ENCODE measurements at places on chromosomes 3 and 15.

DNA sequence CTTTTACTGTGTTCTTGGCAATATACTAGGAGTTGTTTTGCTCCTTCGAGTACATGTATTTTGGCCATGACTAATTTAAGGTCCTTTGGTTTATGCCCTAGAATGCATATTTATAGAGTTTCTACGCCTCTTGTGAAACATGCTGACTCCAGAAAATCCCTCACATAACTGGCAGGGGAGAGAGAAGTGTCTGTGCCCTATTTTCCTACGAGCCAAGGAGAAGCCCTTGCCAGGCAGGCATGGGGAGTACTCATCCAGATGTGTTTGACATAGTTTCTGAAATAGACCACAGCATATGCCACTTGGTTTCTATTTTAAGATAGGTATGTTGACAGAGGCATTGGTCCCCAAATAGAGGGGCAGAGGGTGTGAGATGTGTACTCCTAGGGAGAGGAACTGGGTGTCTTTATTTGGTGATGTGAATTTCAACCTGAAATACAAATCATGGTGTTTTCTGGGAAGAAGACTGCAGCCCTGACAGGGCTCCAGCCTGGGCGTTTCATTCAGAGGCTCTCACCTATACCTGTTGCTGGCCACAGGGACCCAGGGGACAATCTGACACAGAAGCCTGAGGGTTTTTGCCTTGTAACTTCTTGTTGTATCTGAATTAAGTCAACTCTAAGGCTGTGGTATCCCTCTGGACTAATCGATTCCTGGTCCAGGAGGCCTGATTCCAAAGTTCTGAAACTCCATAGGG is 267.8 kb upstream of the C2CD4B start:
- DNase-seq: no peak

- no peak for DNase-seq
These were observed 23.5 kb upstream of the APEH start for GRCh38 chr3:49650637-49651036.

DNA sequence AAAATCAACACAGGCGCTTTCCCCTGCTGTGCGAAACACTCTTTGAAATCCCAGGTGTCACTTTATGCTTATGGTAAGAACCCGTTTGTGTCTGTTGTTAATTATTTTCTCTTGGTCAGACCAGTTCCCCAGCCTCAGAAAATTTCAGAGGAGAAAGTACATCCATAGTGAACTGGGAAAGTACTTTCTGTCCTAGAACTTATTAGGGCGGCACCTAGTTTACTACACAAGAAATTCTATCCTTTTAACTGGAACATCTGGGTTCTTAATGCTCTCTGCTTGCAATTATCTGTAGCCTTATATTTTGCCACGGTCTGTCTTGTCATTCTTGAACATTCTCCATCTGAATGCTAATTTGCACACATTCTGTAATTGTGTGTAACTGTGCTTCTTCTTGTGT is 215.0 kb downstream of the PTPRG start:
- no peak for DNase-seq

GRCh38 chr3:171072432-171072831 is 45.9 kb upstream of the SLC2A2 start:
- DNase-seq: no peak

DNA sequence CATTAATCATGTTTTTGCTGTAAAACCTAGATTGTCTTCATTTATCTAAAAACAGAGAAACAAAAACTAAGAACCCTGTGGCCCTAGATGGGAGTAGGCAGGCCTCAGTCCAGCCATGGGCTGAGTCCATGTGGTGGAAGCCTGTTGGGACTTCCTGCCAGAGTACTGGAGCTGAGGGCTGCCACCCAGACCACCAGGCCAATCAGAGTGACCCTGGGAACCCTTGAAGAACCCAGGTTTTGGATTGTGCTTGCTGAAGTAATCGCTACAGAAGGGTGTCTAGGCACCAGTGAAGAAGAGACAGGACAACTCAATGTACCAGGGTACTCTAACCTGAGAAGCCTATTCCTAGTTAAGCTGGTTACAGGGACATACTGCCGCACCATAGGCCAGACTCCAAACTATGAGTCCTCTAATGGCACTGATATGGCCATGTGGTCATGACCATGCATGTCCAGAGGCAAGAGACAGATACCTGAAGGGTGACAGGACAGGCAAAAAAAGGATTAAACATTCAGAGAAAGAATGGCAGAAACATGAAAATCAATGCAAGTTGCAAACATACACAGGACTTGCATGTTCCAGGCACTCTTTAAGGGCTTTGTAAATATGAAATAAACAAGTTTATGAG is 12.9 kb downstream of the CSRNP1 start:
- DNase-seq: no peak

GRCh38 chr3:30098243-30098642 is 508.2 kb upstream of the TGFBR2 start:
- DNase-seq: no peak

GRCh38 chr3:153099131-153099530 is 62.9 kb upstream of the RAP2B start:
- no peak for DNase-seq

- no peak for DNase-seq
These were observed 41.7 kb downstream of the OXSM start for GRCh38 chr3:25831578-25831977.

- no peak for DNase-seq
These were observed 36.2 kb downstream of the LEKR1 start for GRCh38 chr3:156862338-156862737.

GRCh38 chr3:88467191-88467590 is 317.4 kb downstream of the C3orf38 start:
- no peak for DNase-seq

- DNase-seq: no peak
These were observed 43.9 kb downstream of the SRGAP3 start for GRCh38 chr3:9205345-9206143.

GRCh38 chr3:80970292-80970691 is 791.2 kb downstream of the GBE1 start:
- no peak for DNase-seq

GRCh38 chr3:24296441-24297205 is 198.0 kb downstream of the THRB start:
- no peak for DNase-seq

- no peak for DNase-seq
These were observed 28.6 kb downstream of the BMF start for GRCh38 chr15:40080104-40080503.

GRCh38 chr15:82882273-82882928 is 70.1 kb downstream of the HOMER2 start:
- no peak for DNase-seq

- no peak for DNase-seq
These were observed 30.4 kb downstream of the OXNAD1 start for GRCh38 chr3:16295298-16295890.

- no peak for DNase-seq
These were observed 105.5 kb upstream of the SMAD3 start for GRCh38 chr15:66959875-66960274.

DNA sequence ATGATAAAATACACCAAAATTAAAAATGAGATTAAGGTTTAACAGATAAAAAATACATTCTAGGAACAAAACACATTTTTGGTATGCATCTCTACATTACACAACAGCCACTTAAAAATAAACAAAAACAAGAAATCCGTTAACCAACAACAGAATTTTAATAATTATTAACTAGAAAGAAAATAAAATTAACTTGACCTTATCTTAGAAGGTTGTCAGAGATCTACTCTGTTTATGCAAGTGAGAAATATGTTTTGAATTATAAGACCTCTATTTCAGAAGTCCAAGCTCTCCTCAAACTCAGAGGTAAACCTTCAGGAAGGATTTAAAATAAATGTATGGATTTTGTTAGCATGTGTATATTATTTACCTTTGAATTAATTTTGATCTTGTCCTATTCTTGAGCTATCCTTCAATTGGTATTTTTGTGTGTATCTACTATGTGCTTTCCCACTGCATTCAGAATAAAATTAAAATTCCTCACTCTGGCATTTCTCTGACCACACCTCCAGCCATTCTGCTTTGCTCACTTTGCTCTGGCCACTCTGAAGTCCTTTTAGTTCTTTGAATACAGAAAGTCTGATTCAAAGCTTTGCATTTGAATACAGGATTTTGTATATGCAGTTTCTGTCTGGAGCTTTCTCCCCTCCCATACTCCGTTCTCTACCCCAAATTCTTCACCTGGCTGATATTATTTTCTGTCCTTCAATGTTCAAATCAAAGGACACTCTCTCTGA is 352.0 kb downstream of the ZBTB20 start:
- DNase-seq: no peak

DNA sequence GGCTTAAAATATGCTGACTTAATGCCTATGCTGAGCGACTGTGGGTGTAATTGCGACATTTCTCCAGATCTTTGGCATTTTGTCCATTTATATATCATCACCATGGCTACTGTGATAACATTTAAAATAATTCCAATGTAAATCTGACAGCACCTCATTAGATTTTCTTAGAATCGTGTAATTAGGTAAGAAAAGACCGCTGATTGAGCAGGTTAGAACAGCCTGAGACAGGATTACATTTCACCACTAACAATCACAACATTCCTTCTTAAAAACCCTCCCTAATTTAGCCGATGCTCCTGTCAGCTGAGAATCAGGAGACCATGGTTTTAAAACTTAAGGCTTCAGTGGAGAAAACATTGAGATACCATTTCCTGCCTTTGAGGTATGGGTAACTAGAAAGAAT is 455.3 kb upstream of the PDZRN3 start:
- no peak for DNase-seq

DNA sequence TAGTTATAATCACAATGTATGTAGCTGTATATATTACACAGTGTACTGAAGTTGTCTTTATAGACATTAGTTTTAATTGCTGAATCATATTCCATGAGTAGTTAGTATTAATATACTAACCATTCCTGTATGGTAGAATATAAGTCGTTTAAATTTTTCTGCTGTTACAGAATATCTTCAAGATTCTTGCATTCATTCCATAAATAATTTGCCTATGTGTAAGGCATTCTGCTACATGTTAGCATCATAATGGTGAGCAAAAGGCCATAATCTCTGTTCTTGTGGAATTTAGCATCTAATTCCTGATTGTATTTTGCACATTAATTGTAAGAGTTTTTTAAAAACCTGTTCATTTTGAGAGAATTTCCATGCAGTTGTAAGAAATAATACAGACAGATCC is 14.1 kb downstream of the GYG1 start:
- DNase-seq: no peak

- DNase-seq: no peak
These were observed 48.5 kb upstream of the MCTP2 start for GRCh38 chr15:94182883-94183282.

- no peak for DNase-seq
These were observed 8.2 kb downstream of the RAF1 start for GRCh38 chr3:12655701-12656100.

- no peak for DNase-seq
These were observed 10.4 kb upstream of the IQCF6 start for GRCh38 chr3:51789437-51789836.

GRCh38 chr3:148146947-148147826 is 550.5 kb upstream of the AGTR1 start:
- no peak for DNase-seq

DNA sequence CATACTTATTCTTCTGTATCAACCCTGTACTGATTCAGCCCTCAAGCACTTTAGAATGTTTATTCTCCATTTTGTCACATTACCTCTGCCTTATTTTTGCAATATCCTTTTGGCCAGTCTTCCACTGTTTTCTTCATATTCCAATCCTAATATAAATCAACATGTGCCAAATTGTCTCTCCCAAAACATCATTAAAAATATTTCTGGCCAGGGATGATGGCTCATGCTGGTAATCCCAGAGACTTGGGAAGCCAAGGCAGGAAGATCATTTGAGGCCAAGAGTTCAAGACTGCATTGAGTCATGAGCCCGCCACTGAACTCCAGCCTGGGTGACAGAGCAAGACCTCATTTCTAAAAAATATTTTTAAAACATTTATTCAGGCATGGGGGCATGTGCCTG is 641.4 kb upstream of the CBLB start:
- DNase-seq: no peak

DNA sequence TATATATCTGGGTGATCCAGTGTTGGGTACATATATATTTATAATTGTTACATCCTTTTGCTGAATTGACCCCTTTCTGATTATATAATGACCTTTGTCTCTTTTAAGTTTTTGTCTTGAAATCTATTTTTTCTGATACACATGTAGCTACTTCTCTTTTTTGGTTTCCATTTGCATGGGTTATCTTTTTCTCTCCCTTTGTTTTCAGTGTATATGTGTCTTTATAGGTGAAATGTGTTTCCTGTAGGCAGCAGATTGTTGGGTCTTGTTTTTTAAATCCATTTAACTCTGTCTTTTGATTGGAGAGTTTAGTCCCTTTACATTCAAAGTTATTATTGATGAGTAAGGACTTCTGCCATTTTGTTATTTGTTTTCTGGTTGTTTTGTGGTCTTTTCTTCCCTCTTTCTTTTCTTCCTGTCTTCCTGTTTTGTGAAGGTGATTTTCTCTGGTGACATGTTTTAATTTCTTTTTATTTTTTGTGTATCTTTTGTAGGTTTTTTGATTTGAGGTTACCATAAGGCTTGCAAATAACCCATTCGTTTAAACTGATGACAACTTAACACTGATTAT is 56.8 kb downstream of the STARD9 start:
- DNase-seq: no peak

GRCh38 chr15:49848282-49848724 is 227.5 kb downstream of the DTWD1 start:
- DNase-seq: no peak

DNA sequence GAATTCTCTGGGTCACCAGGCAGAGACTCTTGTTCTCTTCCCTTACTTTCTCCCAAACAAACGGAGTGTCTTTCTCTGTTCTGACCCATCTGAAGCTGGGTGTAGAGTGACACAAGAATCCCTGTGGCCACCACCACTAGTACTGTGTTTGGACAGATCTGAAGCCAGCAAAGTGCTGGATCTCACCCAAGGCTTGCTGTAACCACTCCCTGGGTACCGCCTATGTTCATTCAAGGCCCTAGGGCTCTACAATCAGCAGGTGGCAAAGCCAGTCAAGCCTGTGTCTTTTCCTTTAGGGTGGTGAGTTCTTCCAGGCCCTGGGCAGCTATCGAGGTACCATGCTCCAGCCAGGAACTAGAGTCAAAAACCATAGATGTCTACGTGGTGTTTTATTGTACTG is 149.2 kb upstream of the CTNNB1 start:
- DNase-seq: no peak

- no peak for DNase-seq
These were observed 94.7 kb downstream of the DLG1 start for GRCh38 chr3:197203714-197204146.

- no peak for DNase-seq
These were observed 27.1 kb downstream of the LRIG1 start for GRCh38 chr3:66473692-66474091.

DNA sequence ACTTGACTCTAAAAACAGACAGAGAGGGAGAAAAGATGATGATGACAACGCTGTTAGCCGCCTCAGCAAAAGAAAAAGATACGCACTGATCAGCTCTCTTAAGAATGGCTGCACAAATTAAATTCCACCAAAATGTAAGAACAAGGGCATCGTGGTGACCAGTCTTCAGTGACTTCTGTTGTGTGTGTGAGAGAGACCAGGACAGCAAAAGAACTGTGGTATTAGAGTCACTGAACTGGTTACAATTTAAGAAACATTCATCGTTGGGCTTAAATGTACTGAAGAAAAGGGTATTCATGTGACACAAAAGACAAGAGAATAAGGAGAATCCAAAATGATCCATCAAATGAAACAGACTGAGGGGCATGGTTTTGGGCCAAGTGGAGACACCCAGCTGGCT is 86.5 kb downstream of the SUCLG2 start:
- no peak for DNase-seq

- no peak for DNase-seq
These were observed 358.5 kb downstream of the ZNF385D start for GRCh38 chr3:21392526-21392925.

Data from left forelimb (tissue), 1 donor.